AML-193 (cell line): ENCODE measurements at places on chromosomes 16 and 17.

GRCh38 chr17:77203846-77204245 is 63.1 kb downstream of the SEC14L1 start:
- DNase-seq, result no peak

GRCh38 chr17:80363518-80364090 is 51.4 kb upstream of the ENDOV start:
- no peak for DNase-seq

DNA sequence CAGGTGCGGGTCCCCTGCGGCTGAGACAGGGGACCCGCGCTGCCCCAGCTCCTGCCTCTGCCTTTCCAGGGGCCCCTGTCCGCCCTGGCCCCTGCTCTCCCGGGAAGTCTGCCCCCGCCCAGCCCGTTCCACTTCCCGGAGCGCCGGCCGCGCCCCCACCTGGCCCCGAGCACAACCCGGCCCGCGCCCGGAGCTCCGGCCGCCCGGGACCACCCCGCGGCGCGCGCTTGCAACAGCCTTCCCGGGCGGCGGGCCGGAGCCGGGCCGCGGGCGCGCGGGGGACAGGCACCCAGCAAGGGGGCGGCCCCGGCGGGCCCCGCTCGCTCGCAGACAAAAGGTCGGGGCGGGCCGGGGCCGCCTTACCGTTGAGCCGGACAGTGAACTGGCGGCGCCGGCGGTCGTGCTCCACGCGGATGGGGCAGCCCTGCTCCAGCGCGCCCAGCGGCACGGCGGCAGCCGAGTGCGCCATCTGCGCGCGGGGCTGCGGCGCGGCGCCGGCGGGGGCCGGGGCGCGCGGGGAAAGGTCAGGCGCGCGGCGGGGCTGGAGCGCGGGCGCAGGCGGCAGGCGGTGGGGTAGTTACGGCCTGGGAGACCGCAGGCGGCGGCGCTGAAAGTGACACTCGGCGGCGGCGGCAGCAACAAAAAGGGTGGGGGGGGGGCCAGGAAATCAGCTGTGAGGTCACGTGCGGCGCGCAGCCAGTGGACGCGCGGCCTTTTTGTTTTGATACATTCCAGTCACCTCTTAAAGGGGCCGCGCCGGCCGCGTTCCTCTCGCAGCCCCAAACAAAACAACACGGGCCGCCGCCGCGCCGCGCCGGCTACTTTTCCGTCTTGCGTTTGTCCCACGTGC is at the start of gene NATD1:
TSS of gene NATD1 (minus strand) at position 615 of the 850 bp plus-strand sequence. CDS start at position 469, 146 bp downstream.
- DNase-seq, result peak; percentile 71

DNA sequence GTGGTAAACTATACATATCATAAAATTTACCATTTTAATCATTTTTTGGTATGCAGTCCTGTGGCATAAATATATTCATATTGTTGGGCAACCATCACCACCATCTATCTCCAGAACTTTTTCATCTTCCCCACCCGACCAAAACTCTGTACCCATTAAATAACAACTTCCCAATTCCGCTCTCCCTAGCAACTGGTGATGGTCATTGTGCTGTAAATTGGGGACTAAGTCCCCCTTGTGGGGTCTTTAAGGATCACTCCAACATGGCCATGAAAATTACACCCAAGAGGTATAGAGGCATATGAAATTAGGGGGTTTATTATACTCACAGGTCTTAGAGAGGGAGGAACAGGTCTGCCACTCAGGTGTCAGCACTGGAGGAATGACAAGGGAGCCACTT is 57.4 kb upstream of the NKD1 start:
- no peak for DNase-seq

DNA sequence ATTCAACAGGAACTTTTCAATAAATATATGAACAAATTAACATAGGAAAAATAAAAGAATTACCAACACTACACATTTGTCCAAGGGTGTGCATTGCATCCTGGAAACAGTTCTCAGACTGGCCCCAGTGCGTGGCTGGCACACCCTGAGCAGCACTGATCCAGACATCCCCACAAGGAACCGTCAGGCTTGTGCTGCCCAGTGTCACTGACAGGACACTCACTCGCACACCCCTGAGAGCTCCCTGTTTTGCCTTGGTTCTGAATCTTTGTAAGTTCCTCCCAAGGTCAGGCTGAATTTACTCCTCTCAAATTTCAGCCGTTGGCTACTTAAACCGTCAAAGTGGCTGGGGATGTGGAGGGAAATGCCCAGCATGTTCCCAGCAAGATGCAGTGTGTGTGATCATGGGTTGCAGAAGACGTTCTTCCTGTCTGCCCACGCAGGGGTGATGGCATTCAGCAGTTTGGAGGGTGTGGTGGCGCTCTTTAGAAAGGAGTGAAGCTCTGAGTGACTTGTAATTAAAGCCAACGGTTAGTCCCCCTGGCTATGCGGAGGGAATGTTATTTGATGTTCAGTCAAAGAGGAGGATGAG is 1.7 kb downstream of the MT2A start:
- peak; percentile 73 for DNase-seq

GRCh38 chr17:10992106-10992880 is 154.4 kb upstream of the PIRT start:
- DNase-seq, result no peak

DNA sequence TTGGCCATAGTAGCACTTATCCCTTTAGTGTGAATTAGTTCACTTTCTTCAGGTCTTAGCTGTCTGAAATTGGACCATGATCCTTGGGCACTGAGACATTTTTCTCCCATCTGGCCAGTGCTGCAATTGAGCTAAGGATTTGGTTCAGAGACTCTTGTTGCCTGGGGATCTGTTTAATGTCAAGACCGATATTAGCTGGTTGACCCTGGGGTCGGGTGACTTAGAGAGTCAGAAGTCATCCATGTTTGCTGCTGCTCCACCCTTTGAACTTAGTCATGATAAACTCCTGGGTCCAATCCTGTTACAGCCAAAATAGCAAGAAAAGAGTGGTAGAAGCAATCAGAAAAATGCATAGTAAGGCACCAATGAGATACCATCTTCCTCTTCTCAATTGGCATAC is 45.8 kb upstream of the TOX3 start:
- DNase-seq, result no peak

- no peak for DNase-seq
Measured at GRCh38 chr17:34820248-34820801, 140.9 kb downstream of the CCT6B start.

GRCh38 chr17:50185631-50186471 is 15.6 kb downstream of the COL1A1 start:
- DNase-seq, result no peak

DNA sequence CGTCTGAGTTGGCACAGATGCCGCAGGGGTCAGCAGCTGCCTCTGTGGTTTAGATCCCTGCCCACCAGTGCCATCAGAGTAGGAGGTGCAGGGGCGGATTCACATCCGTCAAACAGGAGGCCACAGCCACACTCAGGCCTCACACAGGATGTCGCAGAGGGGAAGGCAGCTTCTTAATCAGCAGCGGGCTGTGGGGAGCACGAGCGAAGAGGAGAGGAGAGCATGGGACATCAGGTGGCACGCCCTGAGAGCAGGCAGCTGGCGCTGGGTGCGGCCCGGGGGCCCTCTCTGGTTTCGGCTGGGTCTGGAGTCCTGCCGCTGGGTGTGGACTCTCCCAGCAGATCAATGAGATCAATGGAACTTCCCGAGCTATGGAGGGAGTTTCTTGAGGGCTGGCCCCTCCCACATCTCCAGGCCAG is 9.6 kb downstream of the LLGL2 start:
- DNase-seq, result no peak

- DNase-seq, result no peak
Measured at GRCh38 chr16:1657841-1658240, 20.2 kb upstream of the JPT2 start.

DNA sequence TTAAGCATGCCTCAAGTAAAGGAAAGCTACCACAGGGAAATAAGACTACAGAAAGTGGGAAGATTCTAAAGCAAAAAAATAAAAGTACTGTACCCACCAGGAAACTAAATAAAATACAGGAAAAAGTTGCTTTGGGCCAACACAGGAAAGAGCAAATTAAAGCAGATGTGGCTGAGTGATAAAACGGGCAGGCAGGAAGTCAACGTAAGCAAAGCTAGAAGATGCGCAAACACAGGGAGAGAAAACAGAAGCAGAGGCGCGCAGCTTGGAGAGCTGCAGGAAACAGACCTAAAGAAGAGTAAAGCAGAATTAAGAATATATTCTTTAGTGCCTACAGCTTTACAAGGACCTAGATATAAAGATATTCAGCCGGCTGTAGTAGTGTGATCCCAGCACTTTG is 21.7 kb downstream of the USP36 start:
- no peak for DNase-seq

DNA sequence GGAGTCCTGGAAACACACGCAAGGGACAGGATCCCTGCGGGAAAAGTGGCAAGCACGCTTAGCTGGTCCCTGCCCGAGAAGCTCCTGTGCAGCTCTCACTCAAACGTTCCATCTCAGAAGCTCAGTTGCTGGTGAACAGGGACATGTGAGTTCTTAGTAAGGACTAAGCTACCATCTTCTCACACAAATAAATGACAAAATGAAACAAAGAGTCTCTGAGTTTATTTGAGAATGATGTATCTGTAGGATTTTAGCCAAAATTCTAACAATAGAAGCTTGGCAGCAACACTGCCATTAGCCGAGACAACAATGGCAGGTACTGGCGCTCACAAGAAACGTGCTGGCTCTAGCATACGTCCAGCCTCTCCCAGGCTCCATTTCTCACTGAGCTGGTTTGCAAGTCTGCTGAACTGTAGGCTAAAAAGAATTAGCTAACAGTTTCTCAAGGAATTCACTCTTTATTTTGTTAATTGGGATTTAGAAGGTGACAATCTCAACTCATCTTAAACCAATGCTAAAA is 90.2 kb downstream of the VPS53 start:
- no peak for DNase-seq

- DNase-seq, result no peak
Measured at GRCh38 chr17:51083981-51084380, 36.7 kb downstream of the SPAG9 start.

DNA sequence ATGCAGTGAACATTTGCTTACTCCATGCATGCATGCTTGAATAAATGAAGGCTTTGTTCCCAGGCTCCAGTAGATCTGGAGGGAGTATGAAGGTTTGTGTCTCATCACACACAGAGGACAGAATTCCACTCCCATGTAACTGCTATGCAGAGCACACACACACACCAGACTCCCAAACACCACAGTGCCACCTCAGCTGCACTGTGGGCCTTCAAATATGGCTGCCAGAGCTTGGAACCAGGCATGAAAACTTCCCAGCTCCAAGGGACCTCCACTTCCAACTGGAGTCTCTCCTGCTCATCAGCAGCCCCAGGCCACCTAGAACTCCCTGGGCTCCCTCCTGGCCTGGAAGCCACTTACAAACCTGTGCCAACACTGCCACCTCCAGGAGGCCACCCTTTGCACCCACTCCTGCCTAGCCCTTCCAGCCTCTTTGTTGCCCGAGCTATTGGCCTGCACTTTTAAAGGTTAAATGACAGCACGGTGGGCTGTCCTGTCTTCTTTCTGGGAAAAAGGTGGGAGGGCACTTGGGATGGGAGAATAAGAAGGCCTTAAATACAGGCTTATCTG is 151.2 kb downstream of the ZNF423 start:
- DNase-seq, result no peak

GRCh38 chr17:55690105-55690508 is 32.6 kb downstream of the TMEM100 start:
- DNase-seq, result no peak

DNA sequence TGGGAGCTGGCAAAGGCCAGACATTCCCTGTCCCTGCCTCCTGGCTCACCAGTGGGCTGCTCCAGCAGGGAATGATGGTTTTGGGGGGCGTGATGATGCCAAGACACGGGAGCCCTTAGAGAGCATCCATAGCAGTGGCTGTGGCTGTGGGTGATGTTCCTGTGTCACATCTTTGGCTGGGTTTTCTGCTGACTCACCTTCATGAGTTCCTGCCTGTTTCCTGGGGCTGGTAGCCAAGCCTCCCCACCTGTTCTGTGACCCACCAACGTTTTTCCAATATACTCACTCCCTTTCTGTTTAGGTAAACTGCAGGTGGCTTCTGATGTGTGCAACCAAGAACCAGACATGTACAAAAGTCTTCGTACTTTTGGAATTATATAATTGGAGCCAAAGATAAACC is 16.5 kb upstream of the NF1 start:
- no peak for DNase-seq

DNA sequence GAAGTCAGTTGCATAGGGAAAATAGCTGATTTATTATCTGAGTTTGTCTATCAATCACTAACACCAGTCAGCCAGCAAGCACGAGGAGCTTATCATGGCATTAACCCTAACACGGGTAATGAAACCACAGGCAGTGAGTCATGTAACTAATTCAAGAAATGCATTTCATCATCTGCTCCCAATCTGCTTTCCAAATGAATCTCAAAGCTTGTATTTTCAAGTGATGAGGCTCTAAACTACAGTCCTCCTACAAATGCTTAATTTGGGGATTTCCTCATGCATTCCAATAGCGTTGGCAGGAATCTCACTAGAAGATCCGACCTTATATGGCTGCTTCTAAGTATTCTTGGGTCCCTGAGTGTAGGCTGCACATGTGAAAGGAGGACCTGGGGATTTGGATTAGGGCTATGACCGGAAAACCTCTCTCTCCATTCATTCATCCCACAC is 118.4 kb upstream of the HSBP1 start:
- peak; percentile 11 for DNase-seq

DNA sequence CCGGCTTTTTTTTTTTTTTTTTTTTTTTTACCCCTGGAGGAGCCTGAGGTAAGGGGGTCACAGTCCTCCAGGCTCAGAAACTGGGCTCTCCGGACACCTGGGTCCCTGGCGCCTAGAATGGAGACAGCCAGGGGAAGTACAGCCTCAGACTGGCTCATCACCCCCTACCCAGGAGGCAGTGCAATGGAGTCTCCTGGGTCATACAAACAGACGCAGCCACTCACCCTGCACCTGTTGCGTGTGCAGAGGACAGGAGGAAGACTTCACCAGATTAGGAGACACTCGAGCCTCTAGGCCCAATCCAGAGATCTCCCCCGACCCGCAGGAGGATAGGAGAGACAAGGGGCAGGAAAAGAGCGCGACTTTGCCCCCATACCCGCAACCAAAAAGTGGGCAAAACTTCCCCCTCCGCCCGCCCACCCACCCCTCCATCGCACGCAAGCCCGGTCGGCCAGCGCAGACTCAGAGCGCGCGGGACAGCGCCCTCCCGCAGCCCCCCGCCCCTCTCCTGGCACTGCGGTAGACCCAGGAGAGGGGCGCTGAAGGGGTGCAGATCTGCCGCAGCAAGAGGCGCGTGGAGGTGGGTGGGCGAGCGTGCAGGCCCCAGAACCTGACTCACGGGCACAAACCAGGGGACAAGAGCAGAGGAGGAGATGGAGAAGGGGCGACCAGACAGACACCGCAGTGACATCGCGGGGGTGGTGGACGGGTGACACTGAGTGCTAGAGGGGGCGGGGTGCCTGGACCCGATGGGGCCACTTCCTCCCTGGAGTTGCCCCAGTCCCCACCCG is 900 bp downstream of the HAP1 start:
- no peak for DNase-seq

- no peak for DNase-seq
Measured at GRCh38 chr16:87393680-87394055, 1.5 kb downstream of the MAP1LC3B start.

GRCh38 chr17:27581016-27581415 is 50.0 kb upstream of the LGALS9 start:
- DNase-seq, result no peak

DNA sequence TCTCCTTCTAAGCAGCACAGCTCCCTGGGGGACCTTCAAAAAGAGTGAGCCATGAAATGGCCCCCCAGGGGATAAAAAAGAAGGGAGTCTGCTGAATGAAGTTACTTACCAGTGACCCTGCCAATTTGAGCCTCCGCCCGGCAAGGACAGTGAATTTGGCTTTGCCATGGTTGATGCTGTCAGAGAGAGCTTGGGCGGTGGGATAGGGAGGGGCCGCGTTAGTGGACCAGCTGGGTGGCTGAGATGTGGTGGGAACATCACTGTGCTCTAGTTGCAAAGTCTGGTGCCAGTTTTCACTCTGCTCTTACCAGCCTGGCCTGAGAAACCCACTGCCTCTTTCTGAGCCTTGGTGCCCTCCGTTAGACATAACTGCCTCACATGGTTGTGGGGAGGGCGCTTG is 114.6 kb downstream of the MRM1 start:
- no peak for DNase-seq
